HuH-7 (cell line): ENCODE measurements at places on chromosomes 6 and 20.

- no peak for DNase-seq
Measured at GRCh38 chr6:53458105-53458866, 86.6 kb downstream of the GCLC start.

GRCh38 chr6:150165020-150165702 lies 22.3 kb downstream of the PPP1R14C start:
- DNase-seq, result no peak

DNA sequence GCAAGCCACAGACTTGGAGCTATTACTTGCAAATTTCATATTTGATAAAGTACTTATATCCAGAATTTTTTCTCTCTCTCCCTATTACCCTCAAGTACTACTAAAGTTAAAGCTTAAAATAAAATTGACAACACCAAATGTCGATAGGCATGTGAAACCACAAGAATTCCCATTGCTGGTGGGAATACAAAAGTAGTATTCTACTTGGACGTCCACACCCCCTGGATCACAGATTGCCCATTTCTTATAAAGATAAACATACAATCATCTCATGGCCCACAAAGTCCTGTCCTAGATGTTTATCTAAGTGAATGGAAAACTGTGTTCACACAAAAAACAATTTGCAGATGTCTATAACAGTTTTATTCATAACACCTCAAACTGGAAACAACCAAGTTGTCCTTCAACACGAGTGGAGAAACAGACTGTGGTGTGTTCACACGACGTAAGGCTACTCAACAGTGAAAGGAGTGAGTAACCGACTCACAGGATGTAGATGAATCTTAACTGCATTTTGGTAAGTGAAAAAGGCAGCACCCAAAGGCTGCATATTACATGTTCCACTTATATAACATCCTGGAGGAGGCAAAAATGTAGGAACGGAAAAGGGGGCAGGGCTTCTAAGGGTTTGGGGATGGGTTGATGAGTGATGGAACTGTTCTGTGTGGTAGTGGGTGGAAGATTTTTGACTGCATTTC lies 297.4 kb downstream of the THBS2 start:
- no peak for DNase-seq

DNA sequence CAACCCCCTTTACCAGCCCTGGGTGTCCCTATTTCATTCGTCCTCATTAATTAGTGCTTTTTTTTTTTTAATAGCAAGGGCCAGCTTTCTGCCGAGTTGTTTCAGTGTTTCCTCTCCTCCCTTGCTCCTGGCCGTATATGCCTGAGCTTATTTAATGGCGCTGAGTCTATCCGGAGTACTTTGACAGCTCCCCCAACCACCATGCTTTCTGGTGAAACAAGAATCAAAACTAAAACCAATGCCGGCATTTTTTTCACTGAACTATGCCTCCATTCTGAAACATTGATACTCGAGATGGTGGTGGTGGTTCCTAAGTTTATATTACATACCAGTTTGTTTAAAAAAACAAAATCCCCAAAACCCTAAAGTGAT lies 1.2 kb downstream of the DCBLD1 start:
- peak; percentile 49 for DNase-seq

- peak; percentile 82 for DNase-seq
Measured at GRCh38 chr20:32819992-32820697, 391 bp downstream of the MAPRE1 start.

- DNase-seq, result no peak
Measured at GRCh38 chr20:11178946-11179654, 505.3 kb upstream of the JAG1 start.

GRCh38 chr20:63361519-63362435 lies 628 bp upstream of the CHRNA4 start:
- DNase-seq, result no peak

- DNase-seq, result no peak
Measured at GRCh38 chr6:88304520-88304919, 138.4 kb upstream of the CNR1 start.

DNA sequence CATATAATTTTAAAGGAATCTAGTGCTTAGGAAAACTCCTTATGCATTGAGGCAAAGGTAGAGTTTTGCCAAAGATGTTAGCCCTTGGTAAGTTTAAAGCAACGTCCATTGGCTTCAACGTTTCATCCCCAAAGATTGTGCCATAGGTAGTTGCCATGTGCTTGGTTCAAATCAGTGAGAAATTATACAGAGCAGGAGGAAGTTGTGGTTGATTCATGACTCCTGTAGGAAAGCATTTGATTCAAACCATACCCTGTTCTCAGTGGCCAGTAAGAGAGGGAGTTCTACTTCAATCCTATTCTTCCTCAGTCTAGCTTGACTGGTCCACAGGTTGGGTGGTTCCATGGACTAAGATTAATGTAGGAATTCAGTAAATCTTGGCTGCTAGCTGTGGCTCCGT lies 535.6 kb downstream of the QKI start:
- DNase-seq, result no peak

GRCh38 chr20:55528482-55528881 lies 476.8 kb downstream of the CBLN4 start:
- no peak for DNase-seq

GRCh38 chr6:74096329-74096728 lies 400.3 kb downstream of the CD109 start:
- no peak for DNase-seq
